Left hindlimb (tissue), 1 donor: ENCODE measurements at places on chromosomes 2 and 18.

DNA sequence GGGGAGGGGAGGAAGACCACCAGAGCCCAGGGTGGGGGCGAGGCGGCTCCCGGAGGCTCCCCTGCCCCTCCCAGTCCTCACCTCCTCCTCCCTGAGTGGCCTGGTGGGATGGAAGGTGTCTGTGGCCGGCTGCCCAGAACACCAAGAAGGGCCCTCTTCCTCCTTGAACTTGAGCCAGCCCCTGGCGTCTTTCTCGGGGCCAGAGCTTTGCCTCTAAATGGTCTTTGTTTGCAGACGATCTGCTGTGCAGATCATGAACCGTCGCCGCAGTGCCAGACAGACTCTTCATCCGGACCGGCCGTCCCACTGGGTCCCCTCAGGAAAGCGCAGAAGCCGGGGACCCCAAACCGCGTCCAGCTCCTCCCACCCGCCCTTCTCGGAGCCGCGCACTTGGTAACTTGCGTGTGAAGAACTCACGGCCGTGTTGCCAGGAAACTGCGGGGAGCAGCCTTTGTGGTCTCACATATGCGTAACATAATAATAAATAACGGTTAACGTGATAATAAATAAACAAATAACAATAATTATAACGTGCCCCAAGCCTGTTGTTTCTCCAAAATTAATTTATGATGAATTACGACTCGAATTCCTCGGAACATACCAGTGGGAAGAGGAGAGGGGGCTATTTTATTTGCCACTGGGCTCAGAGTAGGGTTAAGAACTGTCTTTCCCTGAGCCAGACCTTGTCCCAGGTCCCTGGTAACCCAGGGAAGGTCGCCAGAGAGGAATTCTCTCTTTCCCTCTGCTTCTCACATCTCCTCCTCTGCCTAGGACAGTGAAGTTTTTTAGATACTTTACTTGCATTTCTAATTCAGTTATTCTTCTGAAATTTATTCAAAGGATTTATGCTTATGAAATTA lies 41.0 kb downstream of the PTGR3 start:
- no peak for DNase-seq

DNA sequence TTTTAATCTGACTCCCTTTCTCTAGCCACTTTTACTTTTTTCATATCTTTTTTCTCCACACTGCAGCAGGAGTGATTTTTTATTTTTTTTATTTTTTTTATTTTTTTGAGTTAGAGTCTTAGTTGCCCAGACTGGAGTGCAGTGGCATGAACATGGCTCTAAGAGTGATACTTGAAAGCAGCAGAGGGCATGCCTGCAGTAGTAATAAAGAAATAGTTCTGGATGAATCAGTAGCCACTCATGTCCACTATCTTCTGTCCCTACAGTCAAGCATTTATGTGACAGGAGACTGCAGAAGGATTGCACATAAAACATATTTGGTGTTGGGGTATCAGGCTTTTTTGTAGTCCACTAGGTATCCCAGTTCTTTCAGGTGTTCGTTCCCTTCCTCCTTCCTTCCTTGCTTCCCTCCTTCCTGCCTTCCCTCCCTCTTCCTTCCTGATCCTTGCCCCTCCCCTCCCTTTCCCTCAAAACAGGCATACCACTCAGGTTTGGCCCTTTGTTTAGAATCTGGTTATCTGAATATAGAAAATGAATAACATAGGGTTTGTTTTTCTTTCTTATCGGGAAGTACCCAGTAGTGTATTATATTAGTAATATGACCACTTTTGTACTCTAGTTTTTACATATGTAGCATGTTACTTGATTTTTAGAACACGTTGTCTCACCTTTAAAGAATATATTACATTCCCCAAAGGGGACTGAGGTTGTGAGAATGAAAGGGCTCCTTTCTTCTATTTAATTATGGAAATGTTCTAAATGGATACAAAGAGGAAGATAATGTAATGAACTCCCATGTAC lies 23.5 kb downstream of the MIB1 start:
- no peak for DNase-seq

DNA sequence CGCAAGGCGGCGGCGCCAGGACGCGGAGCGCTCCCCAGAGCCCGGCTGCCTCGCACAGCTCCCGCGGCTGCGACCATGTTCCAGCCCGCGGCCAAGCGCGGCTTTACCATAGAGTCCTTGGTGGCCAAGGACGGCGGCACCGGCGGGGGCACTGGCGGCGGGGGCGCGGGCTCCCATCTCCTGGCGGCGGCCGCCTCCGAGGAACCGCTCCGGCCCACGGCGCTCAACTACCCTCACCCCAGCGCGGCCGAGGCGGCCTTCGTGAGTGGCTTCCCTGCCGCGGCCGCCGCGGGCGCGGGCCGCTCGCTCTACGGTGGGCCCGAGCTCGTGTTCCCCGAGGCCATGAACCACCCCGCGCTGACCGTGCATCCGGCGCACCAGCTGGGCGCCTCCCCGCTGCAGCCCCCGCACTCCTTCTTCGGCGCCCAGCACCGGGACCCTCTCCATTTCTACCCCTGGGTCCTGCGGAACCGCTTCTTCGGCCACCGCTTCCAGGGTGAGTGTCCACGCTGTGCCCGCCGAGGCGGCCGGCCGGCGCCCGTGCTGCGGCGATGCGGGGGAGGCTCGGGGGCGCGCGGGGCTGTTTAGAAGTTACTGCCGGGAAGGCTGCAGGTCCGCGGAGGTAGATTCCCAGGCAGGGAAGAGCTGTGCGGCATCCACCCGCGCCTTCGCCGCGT lies 696 bp downstream of the EMX1 start:
- DNase-seq, result no peak

DNA sequence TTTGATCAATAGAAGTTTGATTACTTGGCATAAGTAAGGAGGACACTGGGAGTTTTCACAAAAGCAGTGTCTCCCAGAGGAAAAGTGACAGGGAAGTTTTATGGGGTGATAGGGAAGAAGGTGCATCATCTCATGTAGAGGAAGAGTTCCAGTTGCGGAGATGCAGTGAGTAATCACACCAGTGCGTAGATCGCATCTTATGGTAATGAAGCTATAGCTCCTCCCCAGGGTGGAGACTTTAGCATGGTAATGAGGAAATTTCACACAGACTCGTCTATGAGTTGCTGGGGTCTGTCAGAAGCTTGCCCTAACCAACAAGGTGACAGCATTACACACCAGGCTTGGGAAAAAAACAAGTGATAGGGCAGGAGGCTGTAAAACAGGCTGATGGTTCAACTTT lies 49.0 kb downstream of the KYNU start:
- DNase-seq, result no peak

- peak; percentile 78 for DNase-seq
Observed at GRCh38 chr2:223613017-223613950, 11.1 kb upstream of the SCG2 start.
